ENCODE measurements at places on chromosomes 4 and X.
A peak's percentile ranks its signal among the peaks of the same experiment; 100 is the strongest.

GRCh38 chr4:175238827-175239517 is 320.8 kb downstream of the ADAM29 start:
- H3K4me1 ChIP-seq, result no peaks in the 10 kb centered on the region
- DNase-seq, result no peak
- no peak overlapping the region for H3K27ac ChIP-seq
- no peak overlapping the region for H3K4me3 ChIP-seq
- H3K27me3 ChIP-seq, result no peaks in the 10 kb centered on the region

DNA sequence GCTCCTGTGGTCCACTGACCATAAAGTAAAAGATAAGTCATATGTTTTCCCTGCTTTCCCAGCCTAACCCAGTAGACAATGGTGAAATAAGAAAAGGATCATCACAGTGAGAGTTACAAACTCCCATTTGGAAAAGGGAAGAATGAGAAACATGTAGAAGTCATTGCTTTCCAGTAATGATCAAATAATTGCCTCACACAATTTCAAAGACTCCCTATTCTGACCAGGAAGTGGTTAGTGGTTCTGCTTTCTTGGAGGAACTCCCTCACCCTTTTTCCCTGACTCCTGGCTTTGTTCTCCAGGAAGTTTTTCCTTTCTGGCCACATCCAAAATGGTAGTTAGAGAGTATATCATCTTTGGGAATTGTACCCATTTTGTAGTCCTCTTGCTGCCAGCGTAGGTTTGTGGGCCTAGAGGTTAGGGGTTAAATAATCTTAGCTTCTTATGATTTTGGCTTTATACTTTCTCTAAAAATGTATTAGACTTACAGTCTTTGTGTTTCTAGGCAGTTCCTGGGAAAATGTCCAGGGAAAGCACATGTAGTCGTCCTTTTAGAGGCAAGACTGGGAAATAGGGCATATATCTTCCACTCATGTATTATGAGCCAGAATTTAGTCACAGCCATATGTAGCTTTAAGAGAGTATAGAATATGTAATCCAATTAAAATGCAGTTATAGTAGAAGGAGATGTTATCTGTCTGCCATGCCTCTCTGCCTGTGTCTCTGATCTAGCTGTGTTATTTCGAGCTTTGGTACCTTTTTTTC is 10.5 kb downstream of the VAMP7 start:
- DNase-seq, result no peak
- no peak overlapping the region for H3K27ac ChIP-seq
- H3K36me3 ChIP-seq, result peaks cover 42% of the 10 kb centered on the region
- no peak overlapping the region for H3K4me3 ChIP-seq
- H3K27me3 ChIP-seq, result no peaks in the 10 kb centered on the region

DNA sequence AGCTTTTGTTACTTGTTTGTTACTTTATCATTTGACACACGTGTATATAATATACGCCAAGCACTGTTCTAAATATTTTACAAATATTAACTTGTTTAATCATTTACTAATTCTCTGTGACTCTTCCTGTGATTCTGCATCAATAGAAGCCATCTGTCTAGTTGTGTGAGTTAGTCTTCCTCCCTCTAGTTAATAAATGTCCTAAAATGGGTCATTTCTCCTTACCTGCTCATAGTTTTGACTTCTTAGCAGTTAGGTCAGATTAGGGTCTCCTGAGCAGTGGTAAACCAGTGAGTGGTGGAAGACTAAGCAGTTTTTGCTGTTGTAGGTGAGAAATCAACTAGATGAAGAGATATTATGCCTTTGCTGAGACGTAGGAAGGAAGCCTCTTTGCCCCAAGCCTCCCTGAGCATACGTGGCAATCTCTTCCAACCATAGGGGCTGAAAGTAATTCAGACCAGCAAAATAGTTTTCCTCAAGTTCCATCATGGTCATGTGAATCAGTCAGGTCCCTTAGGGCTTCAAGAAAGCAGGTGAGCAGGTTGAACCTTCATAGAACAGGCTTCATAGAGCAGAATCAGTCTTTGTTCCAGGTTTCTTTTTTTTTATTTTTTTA is 38.7 kb upstream of the THOC2 start:
- no peak overlapping the region for H3K27ac ChIP-seq
- H3K4me3 ChIP-seq, result no peak overlapping the region
- no peaks in the 10 kb centered on the region for H3K27me3 ChIP-seq

GRCh38 chrX:115892056-115892708 is 278.4 kb upstream of the AGTR2 start:
- H3K4me3 ChIP-seq, result no peak overlapping the region
- no peaks in the 10 kb centered on the region for H3K36me3 ChIP-seq
- H3K27ac ChIP-seq, result no peak overlapping the region
- no peak for DNase-seq
- no peaks in the 10 kb centered on the region for H3K27me3 ChIP-seq

DNA sequence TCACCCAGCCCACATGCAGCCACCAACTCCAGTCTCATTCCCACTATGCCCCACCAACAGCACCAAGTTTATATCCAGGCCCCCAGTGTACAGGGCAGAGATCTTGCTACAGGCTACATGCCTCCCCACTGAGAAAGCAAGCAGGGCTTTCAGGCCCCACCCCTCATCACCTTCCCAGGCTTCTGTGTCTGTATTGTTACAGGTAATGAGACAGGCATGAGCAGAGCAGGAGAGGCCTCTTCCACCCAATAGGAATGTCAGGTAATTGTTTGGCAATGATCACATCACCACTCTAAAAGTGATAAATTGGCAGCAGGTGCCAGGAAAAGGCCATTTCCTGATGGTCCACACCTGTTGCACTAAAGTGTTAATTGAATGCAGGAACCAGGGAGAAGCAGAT is 102.5 kb downstream of the ZNF518B start:
- DNase-seq, result no peak
- H3K4me1 ChIP-seq, result no peaks in the 10 kb centered on the region
- H3K4me3 ChIP-seq, result no peak overlapping the region
- H3K36me3 ChIP-seq, result no peaks in the 10 kb centered on the region
- no peak overlapping the region for H3K27ac ChIP-seq
- peaks cover 7% of the 10 kb centered on the region for H3K27me3 ChIP-seq

- H3K27me3 ChIP-seq, result no peaks in the 10 kb centered on the region
- no peak overlapping the region for H3K27ac ChIP-seq
- H3K4me1 ChIP-seq, result peaks cover 65% of the 10 kb centered on the region
- DNase-seq, result no peak
These were observed 12.0 kb downstream of the NEIL3 start for GRCh38 chr4:177321647-177322046.

DNA sequence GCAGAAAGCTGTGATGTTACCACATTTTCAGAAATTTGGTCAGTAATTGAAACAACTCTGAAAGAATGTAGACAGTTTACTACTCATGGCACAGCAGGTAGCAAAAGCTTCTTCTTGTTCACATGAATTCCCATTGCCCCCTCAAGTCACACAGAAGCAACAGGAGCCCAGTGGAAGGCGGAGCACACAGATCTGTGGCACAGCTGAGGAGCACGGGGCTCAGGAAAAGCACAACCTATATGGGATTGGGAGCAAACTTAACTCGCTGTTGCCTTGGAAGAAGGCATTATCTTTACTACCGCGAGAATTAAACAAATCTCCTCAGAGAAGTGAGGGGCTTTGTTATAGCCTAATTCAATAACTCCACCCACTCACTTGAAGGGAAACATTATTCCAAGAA is 358.5 kb downstream of the SPOCK3 start:
- H3K27me3 ChIP-seq, result no peaks in the 10 kb centered on the region
- no peak for DNase-seq
- H3K4me3 ChIP-seq, result no peak overlapping the region
- no peaks in the 10 kb centered on the region for H3K4me1 ChIP-seq
- H3K36me3 ChIP-seq, result no peaks in the 10 kb centered on the region
- H3K27ac ChIP-seq, result no peak overlapping the region

DNA sequence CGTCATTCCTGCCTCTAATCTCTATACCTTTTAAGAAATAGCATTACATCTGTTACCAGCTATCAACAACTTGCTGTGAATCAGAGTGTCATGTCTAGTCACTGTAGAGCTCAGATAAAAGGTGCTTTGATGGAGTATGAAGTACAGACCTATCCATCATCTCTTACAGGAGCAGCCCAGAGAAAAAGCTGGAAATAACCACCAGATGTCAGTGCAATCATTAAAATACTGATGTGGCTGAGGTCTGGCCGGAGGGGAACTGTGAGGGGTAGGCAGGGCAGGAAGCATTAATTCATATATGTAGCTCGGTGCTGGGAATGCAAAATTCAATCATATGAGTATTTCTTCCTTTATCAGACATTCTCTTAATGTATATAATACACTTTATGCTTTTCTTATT is 100.6 kb downstream of the AKAP4 start:
- H3K27ac ChIP-seq, result no peak overlapping the region
- no peaks in the 10 kb centered on the region for H3K36me3 ChIP-seq
- H3K27me3 ChIP-seq, result no peaks in the 10 kb centered on the region
- H3K4me3 ChIP-seq, result no peak overlapping the region
- no peak for DNase-seq
- H3K4me1 ChIP-seq, result no peaks in the 10 kb centered on the region

DNA sequence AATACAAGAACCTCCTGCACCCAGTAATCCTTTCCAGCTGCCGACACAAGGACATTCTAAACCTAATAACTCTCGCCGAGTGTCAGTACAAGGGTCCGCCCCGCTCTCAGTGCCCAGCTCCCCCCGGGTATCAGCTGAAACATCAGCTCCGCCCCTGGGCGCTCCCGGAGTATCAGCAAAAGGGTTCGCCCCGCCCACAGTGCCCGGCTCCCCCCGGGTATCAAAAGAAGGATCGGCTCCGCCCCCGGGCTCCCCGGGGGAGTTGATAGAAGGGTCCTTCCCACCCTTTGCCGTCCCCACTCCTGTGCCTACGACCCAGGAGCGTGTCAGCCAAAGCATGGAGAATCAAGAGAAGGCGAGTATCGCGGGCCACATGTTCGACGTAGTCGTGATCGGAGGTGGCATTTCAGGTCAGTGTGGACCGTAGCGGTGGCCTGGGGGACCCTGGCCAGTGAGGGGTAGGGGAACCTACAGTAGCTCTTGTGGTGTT is at the start of gene MAOA:
Gene MAOA, plus strand, starts transcription at position 295 of the 490 bp plus-strand sequence. Its CDS starts 43 bp downstream, at position 338.
- H3K27ac ChIP-seq, result peak within 1 kb of the TSS; percentile 59
- DNase-seq, result peak; percentile 39
- H3K4me3 ChIP-seq, result peak within 1 kb of the TSS; percentile 77
- no peaks in the 10 kb centered on the region for H3K27me3 ChIP-seq

GRCh38 chr4:97106161-97106560 is 1037.1 kb downstream of the STPG2 start:
- no peak for DNase-seq
- H3K36me3 ChIP-seq, result no peaks in the 10 kb centered on the region
- no peaks in the 10 kb centered on the region for H3K4me1 ChIP-seq
- no peak overlapping the region for H3K27ac ChIP-seq

DNA sequence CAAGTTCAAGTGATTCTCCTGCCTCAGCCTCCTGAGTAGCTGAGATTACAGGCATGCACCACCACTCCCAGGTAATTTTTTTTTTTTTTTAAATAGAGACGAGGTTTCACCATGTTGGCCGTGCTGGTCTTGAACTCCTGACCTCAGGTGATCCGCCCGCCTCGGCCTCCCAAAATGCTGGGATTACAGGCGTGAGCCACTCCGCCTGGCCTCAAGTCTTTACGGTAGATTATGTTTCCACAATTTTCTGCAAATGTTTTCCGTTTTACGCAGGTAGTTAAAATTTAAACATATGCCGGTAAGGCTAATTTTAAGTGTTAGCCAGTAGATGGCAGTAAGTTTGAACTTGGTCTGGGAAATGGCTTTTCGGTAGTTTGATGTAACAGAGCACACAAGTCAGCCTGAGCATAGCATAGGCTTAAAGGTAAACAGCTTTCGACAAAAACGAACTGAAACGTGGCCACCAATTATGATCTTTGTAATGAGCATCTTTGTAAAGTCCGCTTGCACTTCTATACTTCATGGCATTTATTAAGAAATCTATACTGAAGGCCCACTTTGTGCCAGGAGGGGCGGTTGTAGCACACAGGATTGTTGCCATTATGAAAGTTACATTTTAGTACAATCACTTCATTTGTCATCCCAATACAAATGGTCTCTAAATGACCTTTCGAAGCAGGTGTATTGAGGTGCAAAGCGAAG is 31.1 kb downstream of the CCKAR start:
- no peak overlapping the region for H3K27ac ChIP-seq
- H3K27me3 ChIP-seq, result peaks cover 4% of the 10 kb centered on the region
- no peak for DNase-seq
- no peak overlapping the region for H3K4me3 ChIP-seq
- no peaks in the 10 kb centered on the region for H3K36me3 ChIP-seq

DNA sequence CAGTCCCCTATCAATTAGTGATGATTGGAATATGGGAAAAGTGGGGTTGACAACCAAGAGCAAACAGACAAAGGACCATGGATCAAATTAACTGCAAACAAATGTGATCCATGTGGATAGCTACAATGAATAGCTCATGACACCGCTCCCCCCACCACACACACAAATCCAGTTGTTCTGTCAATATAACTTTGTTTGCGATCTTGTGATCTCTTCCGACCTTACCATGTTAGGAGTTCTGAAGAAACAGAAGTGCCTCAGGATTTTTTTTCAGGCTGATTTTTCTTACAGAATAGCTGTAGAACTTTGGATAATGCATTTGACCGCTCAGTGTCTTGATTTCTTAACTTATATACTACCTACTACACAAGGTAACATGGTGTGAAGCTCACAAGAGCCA is 116.6 kb downstream of the SH2D1A start:
- no peaks in the 10 kb centered on the region for H3K36me3 ChIP-seq
- no peak overlapping the region for H3K27ac ChIP-seq
- no peaks in the 10 kb centered on the region for H3K4me1 ChIP-seq
- DNase-seq, result no peak

GRCh38 chrX:72142094-72142793 is 10.5 kb upstream of the RTL5 start:
- H3K36me3 ChIP-seq, result peaks cover 17% of the 10 kb centered on the region
- H3K4me3 ChIP-seq, result no peak overlapping the region
- no peak overlapping the region for H3K27ac ChIP-seq
- peaks cover 32% of the 10 kb centered on the region for H3K27me3 ChIP-seq

GRCh38 chrX:34612036-34612435 is 45.0 kb downstream of the TMEM47 start:
- H3K27ac ChIP-seq, result no peak overlapping the region
- no peaks in the 10 kb centered on the region for H3K36me3 ChIP-seq
- no peak for DNase-seq
- no peaks in the 10 kb centered on the region for H3K4me1 ChIP-seq
- no peaks in the 10 kb centered on the region for H3K27me3 ChIP-seq
- H3K4me3 ChIP-seq, result no peak overlapping the region

- no peak for DNase-seq
- H3K4me1 ChIP-seq, result peaks cover 28% of the 10 kb centered on the region
- H3K4me3 ChIP-seq, result no peak overlapping the region
- peaks cover 54% of the 10 kb centered on the region for H3K36me3 ChIP-seq
These were observed 30.7 kb downstream of the MAP7D3 start for GRCh38 chrX:136220540-136220939.

DNA sequence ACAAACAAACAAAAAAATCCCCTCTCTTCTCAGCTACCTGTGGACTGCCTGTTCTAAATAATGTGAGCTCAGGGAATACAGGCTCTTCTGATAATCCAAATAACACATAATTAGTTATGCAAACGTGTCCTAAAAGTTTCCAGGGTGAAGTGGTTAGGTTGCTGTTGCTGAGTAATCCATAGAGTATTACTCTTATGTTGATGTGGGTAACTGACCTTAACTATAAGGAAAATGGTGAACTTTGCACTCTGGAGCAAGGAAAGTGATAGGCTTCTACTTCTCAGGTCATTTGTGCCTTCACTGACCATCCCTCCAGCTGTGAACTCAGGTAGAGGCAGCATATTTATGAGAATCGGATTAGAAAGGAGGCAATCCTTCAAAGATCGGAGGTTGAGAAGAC is 19.9 kb downstream of the MSN start:
- peaks cover 92% of the 10 kb centered on the region for H3K4me1 ChIP-seq
- peak overlapping the region; percentile 37 for H3K27ac ChIP-seq
- no peaks in the 10 kb centered on the region for H3K27me3 ChIP-seq
- H3K4me3 ChIP-seq, result no peak overlapping the region
- DNase-seq, result no peak

GRCh38 chr4:173171987-173172386 is 3.4 kb downstream of the GALNT7 start:
- peaks cover 27% of the 10 kb centered on the region for H3K4me1 ChIP-seq
- no peaks in the 10 kb centered on the region for H3K36me3 ChIP-seq
- H3K27ac ChIP-seq, result no peak overlapping the region
- no peaks in the 10 kb centered on the region for H3K27me3 ChIP-seq
